ENCODE measurements at places on chromosomes 1 and 21. TPM values are rescaled to one million over a fixed set of nuclear protein-coding genes. Genes with fewer than 3 reads are reported as not detected.

The KCNC4 gene
- 0.52 TPM for polyA plus RNA-seq

The OR6N1 gene
- not detected for polyA plus RNA-seq

The EXTL2 gene
- polyA plus RNA-seq = 34.2 TPM

The AADACL4 gene
- polyA plus RNA-seq = not detected

The ENAH gene
- polyA plus RNA-seq = 57.0 TPM

The TCHH gene
- 0.26 TPM for polyA plus RNA-seq

The TIE1 gene
- not detected for polyA plus RNA-seq

The SPOCD1 gene
- polyA plus RNA-seq = not detected

The CFAP107 gene
- polyA plus RNA-seq = not detected

The CD1D gene
- 0.28 TPM for polyA plus RNA-seq

The ATP1A2 gene
- 0.12 TPM for polyA plus RNA-seq
